H4 (cell line): ENCODE measurements at places on chromosomes 1 and 21.

GRCh38 chr1:211487082-211487481 lies 4.9 kb downstream of the RD3 start:
- no peak for DNase-seq

DNA sequence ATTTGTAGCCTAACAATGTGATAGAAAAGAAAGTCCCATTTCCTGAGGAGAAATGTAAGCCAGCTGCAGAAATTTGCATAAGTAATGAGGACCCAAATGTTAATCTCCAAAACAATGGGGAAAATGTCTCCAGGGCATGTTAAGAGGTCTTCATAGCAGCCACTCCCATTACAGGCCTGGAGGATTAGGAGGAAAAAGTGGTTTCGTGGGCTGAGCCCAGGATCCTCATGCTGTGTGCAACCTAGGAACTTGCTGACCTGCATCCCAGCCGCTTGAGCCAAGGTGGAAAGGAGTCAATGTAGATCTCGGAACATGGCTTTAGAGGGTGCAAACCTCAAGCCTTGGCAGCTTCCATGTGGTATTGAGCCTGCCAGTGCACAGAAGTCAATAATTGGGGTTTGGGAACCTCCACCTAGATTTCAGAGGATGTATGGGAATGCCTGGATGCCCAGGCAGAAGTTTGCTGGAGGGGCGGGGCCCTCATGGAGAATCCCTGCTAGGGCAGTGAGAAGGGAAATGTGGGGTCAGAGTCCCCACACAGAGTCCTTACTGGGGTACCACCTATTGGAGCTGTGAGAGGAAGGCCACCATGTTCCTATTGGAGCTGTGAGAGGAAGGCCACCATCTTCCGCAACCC lies 14.2 kb upstream of the F13B start:
- no peak for DNase-seq

- no peak for DNase-seq
Observed at GRCh38 chr1:57463343-57463742, 39.5 kb upstream of the DAB1 start.

DNA sequence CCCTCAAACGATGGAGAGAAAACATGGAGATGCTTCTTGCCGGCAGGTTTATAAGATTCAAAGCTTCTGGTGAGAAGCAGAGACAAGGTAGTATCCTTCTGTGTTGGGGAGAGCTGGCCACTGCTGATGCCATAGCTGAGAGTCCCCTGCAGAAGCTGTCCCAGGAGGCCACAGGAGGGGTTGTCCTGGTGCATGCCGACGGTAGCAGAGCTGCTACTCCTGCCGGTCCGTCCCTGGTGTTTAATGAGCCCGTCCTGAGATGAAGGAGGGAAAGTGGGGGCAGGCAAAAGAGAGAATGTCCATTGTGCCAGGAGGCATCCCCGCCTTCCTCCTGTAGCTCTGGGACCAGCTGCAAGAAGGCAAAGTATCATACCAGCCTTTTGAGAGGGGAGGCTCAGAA lies 10.4 kb upstream of the C2CD2 start:
- DNase-seq, result no peak

GRCh38 chr1:176959191-176959820 lies 205.2 kb downstream of the ASTN1 start:
- DNase-seq, result no peak
